ENCODE measurements at places on chromosomes 2 and 18.

GRCh38 chr2:195879153-195879552 is 189.5 kb downstream of the DNAH7 start:
- no peak for DNase-seq

DNA sequence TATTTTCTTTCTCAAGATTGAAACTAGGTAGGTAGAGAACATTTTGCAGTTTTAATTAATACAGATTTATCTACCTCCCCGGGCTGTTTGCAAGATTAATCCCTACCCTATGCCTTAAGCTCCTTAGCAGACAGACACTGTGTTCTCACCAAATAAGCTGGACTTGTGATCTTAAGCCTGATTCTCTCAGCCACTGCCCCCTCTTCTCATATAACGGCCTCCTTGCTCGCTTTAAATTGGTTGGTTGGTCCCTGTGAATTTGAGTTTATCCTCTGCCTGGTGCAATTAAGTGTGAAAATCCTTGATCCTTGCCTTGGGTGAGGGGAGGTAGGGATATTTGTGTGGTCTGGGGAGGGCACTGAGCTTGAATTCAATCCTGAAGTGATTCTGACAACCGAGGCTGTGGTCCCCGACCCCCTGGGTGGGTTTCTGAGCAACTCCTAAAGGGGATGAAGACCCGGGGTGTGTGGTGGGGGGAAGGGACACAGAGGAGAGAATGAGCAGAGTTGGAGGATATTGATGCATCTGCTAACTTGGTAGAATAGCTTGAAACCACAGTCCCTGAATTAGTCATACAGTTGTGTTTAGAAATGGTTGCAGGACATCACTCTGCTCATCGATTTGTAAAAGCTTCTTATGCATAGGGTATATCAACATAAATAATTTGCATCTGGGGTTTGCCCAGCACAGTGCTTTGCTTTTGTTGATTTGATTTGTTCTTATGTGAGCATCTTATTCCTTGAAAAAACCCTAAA is 36.9 kb upstream of the NCKAP5 start:
- DNase-seq = no peak

DNA sequence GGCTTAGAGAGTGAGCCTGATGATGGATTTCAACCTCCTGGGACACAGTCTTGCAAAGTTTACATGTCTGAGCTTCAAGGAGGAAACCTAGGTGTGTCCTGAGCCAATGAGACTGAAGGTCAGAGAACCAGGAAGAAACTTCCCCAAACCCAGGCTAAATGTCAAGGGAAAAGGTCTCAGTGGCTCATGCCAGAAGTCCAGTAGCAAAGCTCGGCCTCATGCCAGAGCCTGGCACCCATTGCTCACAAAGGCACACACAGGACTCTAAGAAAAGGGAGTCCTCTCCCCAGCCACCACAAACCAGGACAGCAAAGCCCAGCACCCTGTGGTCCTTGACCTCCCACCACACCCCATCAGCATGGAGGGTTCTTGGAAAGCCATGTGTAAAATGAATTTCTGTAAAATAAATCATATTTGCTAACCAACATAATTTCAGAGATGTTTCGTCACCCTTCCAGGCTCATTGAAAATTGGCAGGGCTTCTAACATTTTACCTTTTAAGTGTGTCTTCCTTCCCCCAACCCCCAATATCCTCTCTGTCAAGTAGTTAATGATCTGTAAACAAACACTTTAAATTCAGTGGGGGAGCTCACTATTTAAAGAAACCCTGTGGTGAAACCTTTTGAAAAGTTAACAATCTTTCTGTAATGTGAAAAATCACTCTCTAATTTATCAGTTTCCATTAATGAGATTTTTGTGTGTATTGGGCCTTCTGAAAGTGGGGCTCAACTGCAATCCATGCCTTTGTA is 77.1 kb downstream of the BCL11A start:
- DNase-seq = no peak

GRCh38 chr2:28239207-28239606 is 153.5 kb upstream of the FOSL2 start:
- no peak for DNase-seq

DNA sequence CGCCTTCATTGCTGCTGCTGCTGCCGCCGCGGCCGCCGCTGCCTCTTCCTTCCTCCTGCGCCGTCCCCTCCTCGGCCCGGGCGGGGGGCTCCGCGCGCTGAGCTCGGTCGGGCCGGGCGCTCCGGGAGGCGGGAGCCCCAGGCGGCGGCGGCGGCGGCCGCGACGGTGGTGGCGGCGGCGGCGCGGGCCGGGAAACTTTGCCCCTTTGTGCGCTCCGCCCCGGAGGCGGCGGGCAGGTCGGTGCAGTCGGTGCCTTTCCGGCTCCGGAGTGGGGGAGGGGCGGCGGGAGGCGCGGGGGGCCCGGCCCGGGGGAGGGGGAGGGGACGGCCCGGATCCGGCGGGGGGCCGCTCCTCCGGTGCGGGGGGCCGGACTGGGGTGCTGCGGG is 205 bp downstream of the TET3 start:
- no peak for DNase-seq

DNA sequence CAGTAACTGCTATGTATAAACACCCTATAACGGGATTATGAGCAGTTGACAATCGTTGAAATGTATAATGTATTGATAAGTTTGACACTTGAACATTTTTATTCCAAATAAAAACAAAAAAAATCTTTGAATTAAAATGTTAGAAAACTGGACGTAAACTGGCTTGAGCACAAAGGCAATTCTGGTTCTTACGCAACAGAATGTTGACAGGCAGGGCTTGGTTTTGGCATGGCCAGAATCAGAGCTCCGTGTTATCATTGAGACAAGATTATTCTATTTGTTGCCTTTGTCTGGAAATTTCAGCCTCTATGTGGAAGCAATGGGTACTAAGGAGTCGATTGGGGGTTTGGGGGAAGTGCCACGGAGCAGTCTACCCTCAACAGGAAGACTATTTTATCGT is 1028.6 kb upstream of the ZEB2 start:
- no peak for DNase-seq

DNA sequence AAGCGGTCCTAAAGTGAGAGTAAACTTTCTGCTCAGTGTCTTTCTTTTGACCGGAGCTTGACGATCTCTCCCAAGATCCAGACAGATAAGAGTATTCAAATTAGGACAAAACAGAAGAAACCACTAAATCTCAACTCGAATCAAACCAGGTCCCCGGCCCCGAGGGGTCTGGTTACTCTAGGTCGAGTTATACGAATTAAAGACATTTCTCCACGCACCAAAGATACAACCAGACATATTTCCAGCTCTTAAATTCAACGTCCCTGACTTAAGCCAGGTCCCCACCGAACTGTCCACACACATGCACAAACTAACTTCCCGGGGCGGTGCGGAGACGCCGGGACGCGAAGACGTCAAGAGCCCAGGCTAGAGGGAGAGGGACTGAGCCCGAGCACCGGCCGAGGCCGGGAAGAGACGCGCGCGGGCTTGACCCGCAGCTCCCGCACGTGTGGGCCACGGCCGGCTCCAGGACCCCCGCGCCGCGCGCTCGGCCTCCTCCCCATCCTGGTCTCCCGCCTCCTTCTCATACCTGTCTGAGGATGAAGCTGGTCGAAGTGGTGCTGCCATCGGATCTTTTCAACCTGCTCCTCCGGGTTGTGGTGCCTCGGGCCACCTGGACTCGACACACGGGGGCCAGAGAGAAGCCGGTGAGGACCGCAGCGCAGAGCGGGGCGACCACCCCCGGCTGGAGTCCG is 896 bp downstream of the CACNB4 start:
- peak; percentile 36 for DNase-seq

DNA sequence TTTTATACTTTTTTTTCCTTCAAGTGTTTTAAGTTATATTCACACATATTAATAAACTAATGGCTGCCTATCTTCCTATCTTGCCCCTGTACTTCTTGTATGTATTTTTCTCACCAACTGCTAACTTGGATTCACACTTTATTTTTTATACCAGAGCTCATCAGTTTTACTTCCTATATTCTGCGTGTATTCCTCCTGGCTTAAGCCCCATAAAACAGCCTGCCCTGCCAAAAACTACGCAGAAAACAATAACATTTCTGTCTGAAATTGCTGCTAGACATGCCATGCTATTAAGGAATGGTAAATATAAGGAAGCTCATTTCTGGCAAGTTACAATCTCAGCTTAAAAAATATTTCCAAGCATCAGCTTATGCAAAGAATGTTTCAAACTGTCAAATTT is 172.3 kb downstream of the UBE2E3 start:
- no peak for DNase-seq

- DNase-seq = no peak
These were observed 49.5 kb downstream of the NDUFA10 start for GRCh38 chr2:239975665-239976064.

DNA sequence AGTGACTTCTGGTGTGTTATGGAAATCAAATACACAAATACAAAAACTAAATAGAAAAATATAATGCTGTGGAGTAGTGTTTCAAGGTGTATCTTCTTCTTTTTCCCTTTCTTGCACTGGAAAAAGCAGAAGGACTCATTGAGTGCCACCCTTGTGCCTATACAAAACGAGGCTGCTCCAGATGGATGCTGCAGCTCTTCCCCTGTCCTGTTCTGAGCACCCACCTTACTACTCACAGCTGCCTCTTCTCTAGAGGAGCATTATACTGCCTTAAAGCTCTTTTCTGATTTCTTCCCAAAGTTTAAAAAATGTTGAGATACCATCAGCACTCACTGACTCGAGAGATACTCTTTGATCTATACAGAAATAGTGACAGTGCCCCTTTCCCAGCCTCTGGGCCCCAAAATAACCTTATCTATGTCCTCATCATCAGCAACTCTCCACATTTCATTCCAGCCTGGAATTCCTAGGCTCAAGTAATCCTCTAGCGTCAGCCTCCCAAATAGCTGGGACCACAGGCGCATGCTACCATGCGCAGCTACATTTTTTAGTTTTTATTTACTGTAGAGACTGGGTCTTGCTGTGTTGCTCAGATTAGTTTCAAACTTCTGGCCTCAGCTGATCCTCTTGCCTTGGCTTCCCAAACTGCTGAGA is 1356.1 kb upstream of the NRXN1 start:
- DNase-seq = no peak

DNA sequence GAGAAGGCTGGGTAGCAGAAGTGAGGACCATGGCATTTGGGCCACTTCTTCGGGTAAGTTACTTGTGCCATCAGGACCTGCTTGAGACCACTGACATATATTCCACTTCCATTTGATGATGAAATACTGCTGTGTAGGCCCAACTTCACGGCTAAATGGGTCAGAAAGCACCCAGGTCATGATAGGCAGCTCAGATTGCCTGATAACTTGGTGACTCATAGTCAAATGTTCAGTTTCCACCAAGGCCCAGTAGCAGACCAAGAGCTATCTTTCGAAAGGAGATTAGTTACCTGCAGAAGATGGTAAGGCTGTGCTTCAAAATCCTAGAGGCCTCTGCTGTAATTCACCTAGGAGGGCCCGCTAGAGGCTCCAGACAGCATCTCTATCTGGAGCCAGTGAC is 31.8 kb upstream of the MEX3C start:
- DNase-seq = no peak

DNA sequence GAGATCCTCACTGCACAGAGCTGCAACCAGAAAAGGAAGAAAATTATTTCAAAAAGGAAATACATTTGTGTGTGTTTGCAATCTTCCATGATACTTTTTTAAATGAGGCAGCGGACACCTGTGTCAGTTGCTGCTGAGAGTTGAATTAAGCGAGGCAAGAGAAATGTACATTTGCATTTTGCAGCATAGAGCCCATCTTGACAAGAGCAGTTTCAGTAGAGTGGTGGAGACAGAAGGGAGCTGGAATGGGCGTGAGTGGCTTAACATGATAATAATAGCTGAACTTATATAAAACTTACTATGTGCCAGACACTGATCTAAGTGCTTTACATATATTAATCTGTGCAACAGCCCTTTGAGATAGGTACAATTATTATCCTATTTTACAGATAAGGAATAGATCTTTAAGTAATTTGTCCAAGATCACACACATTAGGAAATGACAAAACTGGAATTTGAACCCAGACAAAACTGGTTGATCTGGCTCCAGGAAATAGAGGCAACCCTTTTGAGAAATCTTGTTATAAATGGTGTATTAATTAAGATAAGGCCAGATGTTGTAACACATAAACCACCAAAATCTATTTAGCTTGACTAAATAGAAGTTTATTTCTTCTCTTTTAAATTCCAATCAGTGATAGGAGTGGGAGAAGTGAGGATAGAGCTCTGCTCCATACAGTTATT is 68.7 kb downstream of the SDC1 start:
- DNase-seq = no peak

DNA sequence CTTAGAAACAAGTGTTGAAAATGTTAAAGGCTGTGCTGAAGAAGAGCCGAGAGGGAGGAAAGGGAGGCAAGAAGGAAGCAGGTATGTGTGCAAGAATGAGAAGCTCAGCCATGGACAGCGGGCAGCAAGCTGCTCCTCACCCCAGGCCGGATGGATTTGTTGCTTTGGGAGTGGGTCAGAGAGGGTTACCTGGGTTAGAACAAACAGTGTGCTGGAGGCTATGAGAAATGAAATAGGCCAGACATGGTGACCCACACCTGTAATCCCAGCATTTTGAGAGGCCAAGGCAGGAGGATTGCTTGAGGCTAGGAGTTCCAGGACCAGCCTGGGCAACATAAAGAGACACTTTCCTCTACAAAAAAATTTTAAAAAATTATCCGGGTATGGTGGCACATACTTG is 97.5 kb downstream of the TANC1 start:
- no peak for DNase-seq

- DNase-seq = no peak
These were observed 27.8 kb downstream of the KLHL23 start for GRCh38 chr2:169761251-169761969.

GRCh38 chr2:53655256-53655655 is 112.3 kb upstream of the CHAC2 start:
- DNase-seq = no peak

GRCh38 chr18:28151434-28151833 is 25.5 kb downstream of the CDH2 start:
- DNase-seq = no peak

DNA sequence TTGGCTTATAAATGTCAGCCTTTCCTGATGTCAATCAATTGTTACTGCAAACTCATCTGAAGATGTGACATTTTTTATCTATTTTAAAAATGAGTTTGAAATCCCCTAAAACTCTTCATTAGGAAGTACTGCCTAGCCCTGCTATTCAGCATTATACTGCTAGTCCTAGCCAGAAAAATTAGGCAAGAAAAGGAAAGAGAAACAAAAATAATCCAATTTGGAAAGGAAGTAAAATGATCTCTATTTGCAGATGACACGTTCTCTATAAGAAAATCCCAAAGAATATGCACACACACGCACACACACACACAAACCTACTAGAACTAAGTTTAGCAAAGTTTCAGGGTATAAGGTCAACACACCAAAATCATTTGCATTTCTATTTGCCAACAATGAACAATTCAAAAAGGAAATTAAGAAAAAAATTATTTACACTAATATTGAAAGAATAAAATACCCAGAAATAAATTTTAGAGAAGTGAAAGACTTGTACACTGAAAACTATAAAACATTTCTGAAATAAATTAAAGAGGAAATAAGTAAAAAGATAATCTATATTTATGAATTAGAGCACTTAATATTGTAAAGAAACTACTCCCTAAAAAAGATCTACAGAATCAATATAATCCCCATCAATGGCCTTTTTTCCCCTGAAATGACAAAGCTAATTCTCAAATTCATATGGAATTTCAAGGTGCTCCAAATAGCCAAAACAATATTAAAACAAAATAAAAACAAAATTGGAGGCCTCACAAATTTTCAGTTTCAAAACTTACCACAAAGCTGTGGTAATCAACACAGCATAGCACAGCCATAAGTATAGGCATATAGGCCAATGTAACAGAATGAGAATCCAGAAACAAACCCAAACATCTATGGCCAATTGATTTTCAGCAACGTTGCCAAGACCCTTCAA is 433.7 kb upstream of the TRIB2 start:
- peak; percentile 43 for DNase-seq

GRCh38 chr2:61834893-61835292 is 19.0 kb downstream of the FAM161A start:
- DNase-seq = no peak
